Osteoblast (primary cell): ENCODE measurements at places on chromosomes 1 and 21. TPM values are rescaled to one million over a fixed set of nuclear protein-coding genes. Genes with fewer than 3 reads are reported as not detected.

GRCh38 chr1:115105831-115106230 lies 16.5 kb upstream of the TSPAN2 start:
- no peak for DNase-seq

The NBPF14 gene
- 42.4 and 68.4 TPM in 2 replicates for total RNA-seq

GRCh38 chr1:66248257-66248656 lies 285.7 kb upstream of the SGIP1 start:
- no peak for DNase-seq

GRCh38 chr21:43882952-43883545 lies 18.0 kb downstream of the AGPAT3 start:
- peak; percentile 31 for DNase-seq

DNA sequence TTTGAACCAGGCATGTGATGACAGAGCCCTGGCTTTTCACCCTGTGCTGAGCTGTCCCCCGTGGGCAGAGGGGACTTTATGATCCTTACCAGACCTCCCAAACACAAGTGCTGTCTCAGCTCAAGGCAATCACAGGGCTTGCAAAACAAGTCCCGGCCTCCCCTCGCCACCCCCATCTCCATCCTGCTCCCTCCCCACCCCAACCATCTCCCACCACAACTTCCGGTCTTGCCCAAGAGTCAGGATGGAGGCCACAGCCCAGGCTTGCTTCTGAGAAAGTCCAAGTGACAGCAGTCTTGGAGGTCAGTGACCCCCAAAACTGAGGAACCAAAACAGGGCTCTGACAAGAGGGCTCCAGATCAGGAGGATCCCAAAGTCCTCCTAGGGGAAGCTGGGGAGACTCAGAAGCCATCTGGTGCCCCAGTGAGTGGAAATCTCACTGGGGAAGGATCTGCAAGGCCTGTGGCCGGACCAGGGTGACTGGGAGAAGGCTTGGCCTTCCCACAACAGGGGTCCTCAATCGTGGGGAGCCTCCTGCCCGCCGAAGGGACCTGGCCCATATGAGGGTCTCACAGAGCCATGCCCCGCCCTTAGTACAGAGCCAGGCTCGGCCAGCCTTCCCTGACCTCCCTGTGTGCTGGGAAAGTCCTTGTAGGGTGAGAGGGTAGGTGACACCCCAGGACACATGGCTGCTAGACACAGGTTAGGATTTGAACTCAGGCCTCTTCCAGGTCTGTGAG lies 4.5 kb upstream of the SDC3 start:
- peak; percentile 30 for DNase-seq

The FCRLA gene
- 0.88 and 1.4 TPM in 2 replicates for total RNA-seq

- no peak for DNase-seq
Observed at GRCh38 chr1:244280859-244281258, 170.8 kb downstream of the ADSS2 start.

DNA sequence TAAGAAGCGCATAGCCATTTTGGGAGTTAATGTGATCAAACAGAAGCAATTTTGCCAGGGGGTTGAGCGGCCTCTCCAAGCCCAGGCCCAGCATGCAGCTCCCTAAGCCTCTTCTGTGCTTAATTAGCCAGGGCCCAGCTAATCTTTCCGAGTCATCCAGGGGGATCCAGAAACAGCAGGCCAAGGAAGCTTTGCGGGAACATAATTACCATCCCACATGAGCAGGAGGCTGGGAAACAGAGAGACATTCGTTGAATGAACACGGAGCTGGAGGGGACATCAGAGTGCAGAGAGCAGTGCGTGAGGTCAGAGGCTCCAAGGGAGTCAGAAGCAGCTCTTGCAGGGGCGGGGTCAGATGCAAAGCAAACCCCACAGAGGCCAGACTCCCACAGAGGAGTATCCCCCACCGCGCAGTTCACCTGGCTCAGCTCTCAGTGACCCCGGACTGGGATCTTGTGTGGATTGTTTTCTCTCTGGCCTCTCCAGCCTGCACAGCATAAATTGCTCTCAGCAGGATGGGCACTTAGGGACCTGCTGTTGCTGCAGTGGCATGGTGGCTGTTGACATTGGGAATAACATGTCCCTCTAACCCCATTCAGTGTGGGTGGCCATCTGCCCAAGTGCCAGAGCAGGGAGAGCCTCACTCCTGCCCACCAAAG lies 657.4 kb downstream of the AJAP1 start:
- no peak for DNase-seq

DNA sequence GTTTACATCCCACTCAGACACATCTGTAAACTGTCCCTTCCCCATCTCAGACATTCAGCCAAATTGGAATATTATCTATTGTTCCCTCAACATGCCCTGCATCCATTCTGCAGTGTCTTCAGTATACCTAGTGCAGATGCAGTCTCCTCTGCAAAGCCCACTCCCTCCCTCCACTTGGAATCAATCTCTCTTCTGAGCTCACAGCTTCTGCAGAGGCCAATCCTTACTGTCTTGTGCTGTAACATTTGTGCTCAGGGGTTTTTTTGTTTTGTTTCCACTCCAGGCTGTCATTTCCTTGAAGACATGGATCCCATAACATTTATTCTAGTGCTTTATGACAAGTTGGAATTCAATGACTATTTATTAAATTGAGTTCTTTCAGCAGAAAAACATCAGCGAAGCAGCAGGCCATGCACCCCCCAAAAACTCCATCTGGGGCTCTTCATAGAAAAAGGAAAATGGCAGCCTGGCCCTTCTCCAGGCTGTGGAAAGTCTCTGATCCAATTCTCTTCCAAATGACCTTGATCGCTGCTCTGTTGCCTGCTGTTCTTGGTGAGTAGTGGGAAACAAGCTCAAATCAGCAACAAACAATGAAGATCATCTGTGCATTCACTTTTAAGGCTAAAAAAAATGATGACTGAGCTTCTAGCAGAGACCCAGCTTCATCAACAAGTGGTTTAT lies 8.7 kb downstream of the C4BPA start:
- no peak for DNase-seq

DNA sequence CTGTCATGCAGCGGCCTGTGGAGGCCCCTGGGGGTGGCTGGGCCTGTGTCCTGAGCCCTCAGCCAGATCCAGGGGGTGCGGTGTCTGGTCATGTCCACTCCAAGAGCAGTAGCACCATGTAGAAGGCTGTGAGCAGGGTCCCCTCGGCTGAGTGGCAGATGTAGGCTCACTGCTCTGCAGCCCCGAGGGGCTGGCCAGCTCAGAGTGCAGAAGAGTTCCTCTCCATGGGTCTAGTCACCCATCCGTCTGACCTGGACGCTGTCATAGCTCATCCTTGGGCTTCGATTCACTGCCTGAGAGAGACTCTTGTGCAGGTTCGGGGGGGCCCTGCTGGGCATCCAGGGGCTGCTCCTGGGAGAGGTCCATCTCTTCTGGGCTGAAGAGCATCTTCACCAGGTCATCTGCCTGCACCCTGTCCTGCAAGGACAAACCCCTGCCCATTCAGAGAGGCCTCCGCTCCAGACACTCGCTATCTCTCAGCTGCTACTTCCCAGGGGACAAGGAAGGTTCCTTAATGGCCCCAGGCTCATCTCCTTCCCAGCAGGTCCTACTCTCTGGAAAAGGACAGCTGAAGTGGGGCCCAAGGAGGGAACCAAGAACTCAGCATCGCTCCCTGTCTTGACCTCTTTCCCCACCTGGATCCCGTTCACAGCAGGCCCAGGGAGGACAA lies 6.5 kb upstream of the CLDN19 start:
- DNase-seq, result peak; percentile 72

The CELSR2 gene
- total RNA-seq, result 1.4 and 1.5 TPM in 2 replicates

- DNase-seq, result peak; percentile 94
Observed at GRCh38 chr1:46036894-46037839, 95.3 kb downstream of the PIK3R3 start.

DNA sequence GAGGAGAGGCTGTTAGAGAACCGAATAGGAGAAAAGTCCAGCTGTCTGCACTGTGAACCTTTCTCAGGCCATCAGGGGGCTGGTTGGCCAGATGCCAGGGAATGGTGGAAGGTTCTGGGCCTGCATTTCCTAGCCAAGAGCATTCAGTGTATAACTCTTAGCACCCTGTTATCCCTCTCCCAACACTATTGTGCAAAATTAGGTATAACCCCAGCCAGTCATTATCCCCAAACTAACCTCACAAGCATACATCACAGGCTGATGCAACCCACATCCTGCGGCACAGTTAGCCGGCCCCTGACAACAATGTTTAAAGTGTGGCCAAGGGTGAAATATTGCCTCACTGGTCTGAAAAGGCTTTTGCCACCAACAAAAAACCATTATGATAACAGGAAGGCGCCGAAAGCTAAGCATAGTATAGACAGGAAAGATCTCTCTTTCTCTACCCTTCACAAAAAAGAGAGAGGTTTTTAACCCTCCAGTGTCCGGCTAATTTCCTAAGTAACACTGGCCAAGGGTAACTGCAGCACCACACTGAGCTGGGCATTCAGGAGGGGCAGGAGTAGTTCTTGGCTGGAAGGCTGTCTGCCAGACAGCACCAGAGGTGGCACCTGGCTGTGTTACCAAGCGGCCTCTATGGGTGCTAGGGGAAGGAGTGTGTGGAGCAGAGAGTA lies 77.3 kb upstream of the BCAR3 start:
- DNase-seq, result peak; percentile 81

DNA sequence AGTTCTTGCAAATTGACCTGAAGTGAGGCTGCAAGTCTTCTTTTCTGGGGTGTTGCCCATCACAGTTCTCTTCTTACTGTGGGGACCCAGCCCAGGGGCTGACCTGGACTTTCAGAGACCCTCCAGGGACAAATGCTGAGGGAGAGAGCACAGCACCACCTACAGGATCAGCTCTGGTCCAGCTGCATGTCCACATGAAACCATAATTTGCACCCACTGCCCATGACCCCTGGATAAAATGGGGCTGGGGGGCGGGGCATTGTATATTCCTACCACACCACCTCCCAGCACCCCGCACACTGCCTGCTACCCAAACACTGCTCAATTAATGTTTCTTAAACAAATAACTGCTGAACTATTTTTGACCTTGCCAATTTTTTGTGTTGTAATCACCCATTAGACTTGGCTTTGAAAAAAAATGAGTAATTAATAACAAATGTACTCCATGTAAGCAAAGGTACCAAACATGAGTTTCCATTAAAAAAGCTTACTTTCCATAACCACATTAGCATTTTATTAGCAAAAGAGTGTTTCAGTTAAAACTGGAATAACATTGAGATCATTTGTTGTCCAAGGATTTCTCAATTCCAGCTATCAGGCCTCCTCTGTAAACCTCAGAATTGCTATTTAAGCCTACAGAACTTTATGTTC lies 168.0 kb upstream of the RAB4A start:
- no peak for DNase-seq

The OVAAL gene
- total RNA-seq, result not detected in 2 replicates

GRCh38 chr1:53390261-53390660 lies 62.4 kb upstream of the LRP8 start:
- no peak for DNase-seq
